Chondrocyte (in vitro differentiated cells): ENCODE measurements at places on chromosomes 11 and 22.

GRCh38 chr11:57357856-57358255 is 19.7 kb downstream of the P2RX3 start:
- no peak for DNase-seq

DNA sequence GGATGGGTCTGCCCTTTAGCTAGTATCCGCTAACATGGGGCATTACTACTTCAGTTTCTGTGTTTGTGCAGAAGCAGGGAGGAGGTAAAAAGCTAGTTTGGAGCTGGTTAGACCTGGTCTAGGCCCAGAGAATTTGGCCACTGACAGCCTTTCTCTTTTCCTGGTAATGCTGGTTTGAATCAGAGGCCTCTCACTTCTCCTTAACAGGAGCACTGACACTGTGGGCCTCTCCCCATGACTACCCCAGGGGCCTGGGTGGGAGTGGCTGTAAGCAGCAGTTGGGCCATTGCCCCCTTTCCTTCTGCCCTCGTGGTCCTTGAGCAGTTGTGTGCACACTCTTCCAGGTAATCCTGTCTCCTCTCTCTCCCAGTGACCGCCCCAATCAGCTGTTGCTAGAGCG is 8.5 kb upstream of the SLC25A18 start:
- DNase-seq: no peak

DNA sequence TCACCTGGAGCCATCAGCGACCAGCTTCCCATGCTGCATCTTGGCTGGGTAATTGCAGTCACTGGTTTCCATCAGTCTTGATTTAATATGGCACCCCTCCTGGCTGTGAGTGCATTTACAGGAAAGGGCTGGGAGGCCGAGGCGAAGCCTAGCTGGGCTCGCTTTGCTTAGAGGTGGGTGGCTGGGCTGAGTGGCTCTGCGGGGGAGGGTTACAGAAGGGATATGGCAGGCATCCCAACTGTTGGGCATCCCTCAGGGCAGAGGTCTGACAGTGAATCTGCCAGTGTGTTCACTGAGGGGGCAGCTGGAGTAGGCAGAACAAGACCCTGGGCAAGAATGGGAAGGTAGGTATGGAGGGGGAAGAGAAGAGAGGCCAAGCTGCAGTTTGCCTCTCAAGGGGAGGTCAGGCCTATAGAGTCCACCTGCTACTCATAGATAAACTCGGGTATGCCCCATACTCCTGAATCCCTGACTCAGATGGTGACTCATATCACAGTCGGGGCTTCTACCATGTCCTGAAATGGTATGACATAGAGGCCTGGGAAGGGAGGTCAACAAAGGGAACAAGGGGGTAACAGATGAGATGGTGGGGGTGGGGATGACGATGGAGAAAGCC is 77.5 kb upstream of the PHOX2A start:
- DNase-seq: no peak

GRCh38 chr11:108204376-108204775 is 18.1 kb downstream of the NPAT start:
- no peak for DNase-seq

DNA sequence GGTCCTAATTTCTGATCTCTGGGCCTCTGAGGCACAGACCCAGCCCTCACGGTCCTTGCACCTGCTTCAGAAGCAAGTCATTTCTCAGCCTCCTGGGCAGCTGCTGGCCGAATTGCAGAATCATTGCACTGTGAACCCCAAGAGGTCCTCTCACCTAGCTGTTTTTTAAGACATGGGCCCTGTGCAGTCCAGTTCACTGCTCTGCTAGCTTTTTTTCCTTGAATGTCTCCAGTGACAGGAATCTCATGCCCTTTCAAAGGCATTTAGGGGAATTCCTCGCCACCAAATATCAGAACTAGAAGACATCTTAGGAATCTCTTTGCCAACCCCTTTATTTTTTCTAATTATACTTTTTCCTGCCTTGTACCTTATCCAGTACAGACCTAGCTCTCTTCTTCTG is 35.6 kb upstream of the TP53I11 start:
- no peak for DNase-seq

DNA sequence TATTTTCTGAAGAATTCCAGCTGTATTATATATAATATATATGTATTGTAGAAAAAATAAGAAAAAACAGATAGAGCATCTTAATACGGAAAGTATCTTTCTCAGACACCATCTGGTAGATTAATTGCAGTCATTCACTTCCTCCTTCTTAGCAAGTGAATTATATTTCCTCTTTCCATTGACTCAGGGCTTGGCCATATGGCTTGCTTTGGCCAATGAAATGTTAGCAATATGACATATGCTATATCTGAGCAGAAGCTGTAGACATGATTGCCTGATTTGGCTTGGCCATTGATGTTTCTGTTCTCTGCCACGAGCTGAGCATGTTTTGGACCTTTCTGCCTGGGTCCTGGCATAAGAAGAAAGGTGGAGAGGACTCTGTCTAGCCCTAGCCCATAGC is 34.4 kb upstream of the ZBED5 start:
- no peak for DNase-seq
